ENCODE measurements at places on chromosomes 2 and 18.

DNA sequence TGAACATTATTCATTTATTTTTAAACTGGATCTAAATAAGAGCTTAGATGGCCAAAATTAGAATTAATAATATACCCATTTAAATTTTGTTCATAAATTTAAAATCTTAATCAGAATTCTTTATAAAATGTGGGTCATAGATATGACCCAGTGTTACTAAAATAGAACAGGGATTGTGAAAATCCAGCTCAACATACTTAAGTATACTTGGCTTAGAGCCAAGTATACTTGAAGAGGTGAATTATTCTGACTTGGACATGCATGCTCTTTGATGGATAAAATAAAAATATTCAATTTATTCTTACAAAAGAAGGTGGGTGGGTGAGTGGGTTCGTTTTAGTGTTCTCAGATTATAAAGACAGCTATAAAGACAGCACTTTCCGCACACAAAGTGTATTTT, 70.7 kb downstream of the SPOPL start:
- DNase-seq = no peak

- DNase-seq = no peak
These were observed 67.9 kb upstream of the PNPT1 start for GRCh38 chr2:55761526-55761925.

- DNase-seq = no peak
These were observed 465.6 kb upstream of the TRIB2 start for GRCh38 chr2:12251121-12251520.

DNA sequence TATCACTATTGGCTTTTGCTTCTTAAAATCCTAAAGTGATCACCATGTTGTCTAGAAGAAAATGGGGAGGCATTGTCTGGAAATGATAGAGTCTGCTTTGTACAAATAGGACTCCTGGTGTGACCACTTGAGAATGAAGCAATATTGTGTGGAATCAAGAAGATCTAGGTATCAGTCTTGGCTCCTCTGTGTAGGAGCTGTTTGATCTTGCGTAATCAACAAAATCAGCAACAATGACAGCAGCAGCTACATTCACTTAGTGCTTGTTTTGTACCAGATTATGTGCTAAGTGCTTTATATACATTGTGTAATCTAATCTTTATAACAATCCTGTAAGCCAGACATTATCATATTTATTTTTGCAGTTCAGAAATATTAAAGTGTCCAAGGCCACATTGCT, 17.8 kb downstream of the NCOA1 start:
- no peak for DNase-seq

- DNase-seq = no peak
These were observed 159.2 kb upstream of the DTNA start for GRCh38 chr18:34550902-34551301.

- no peak for DNase-seq
These were observed 217.0 kb downstream of the NCK2 start for GRCh38 chr2:105961599-105962146.

- no peak for DNase-seq
These were observed 46.0 kb downstream of the ZNF516 start for GRCh38 chr18:76449111-76449453.

DNA sequence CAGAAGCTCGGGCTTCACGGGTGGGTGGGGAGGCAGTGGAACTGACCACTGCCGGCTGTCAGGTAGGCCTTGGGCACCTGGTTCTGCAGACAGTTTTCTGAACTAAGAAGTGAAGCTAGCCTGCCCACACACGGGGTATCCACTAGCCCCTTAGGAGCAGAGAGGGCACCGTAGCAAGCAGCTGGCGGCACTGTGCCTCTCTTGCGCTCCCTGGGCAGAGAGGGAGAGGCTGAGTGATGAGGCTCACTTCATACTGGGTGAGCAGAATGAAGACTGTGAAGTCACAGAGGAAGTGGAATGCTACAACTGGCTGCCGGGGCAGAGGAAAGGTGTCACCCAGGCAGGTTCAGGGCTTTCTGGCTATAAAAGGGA, 753 bp downstream of the ITPRIPL1 start:
- peak; percentile 30 for DNase-seq

- no peak for DNase-seq
These were observed 464.3 kb upstream of the ID2 start for GRCh38 chr2:8217468-8218030.

DNA sequence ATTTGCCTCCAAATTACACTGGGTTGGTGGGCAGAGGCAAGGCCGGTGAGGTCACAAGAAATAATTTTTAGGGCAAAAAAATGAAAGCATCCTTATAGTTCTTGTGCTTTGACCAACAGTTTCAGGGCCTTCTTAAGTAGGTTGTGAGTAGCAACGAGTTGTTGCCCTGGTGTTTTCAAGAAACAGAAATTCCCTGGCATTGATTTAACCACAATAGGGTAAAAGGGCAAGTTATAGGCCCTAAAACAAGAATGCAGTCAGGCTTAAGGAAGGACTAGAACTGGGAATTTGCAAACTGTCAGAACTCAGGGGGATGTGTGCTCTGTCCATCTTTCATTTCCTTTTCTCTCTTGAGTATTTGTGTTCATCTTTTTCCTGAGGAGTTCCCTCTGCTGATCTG, 46.1 kb upstream of the STPG4 start:
- no peak for DNase-seq

DNA sequence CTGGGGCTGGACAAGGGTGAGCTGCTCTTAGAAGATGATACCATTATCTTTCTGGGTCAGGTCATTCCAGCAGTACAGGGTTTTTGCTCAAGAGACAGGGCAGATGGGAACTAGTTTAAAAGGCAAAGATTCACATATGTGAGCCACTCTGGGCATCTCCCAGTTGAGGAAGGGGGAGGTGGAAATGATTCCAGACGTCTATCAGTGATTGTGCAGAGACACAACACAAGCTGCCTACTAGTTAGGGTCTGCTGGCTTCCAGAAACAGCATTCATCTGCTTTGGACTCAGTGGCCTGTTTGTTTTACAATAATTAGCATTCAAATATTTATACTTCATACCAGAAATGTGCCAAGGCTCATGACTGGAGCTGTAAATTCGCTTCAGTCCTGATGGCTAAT, 32.3 kb downstream of the ST6GAL2 start:
- no peak for DNase-seq

DNA sequence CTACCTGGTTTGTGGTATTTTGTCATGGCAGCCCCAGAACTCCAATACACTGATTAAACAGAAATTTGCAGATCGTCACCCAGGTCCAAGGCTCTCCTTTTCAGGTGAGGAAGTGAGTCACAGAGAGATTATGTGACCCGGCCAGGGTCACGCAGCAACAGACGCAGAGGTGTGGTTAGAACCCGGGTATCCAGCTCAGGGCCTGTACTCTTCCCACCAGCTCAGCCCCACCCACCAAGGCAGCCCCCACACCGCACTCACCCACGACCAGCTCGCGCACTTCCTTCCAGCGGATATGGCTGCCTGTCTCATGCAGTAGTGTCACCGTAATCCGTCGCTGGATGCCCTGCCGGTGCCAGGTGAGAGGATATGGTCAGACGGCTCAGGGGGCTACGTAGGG, 48.1 kb downstream of the AQP12A start:
- no peak for DNase-seq

DNA sequence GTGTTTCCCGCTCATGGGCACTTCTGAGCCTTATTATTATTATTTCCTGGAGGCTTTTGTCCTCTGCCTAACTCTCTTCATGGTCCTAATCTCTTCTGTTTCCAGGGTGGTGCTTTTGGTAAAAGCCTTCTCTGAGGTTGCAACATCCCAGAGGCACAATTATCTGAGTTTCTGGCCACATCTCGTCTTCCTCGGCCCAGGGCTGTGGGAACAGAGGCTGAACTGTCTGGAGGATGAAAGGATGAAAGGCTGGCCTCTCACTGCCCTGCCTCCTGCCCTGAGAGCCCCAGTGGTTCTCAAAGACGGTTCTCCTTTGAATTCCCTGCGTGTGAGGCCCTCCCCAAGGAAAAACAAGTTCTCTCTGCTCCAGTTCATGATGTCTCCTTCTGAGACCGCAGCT, 13.8 kb downstream of the GYPC start:
- DNase-seq = no peak

DNA sequence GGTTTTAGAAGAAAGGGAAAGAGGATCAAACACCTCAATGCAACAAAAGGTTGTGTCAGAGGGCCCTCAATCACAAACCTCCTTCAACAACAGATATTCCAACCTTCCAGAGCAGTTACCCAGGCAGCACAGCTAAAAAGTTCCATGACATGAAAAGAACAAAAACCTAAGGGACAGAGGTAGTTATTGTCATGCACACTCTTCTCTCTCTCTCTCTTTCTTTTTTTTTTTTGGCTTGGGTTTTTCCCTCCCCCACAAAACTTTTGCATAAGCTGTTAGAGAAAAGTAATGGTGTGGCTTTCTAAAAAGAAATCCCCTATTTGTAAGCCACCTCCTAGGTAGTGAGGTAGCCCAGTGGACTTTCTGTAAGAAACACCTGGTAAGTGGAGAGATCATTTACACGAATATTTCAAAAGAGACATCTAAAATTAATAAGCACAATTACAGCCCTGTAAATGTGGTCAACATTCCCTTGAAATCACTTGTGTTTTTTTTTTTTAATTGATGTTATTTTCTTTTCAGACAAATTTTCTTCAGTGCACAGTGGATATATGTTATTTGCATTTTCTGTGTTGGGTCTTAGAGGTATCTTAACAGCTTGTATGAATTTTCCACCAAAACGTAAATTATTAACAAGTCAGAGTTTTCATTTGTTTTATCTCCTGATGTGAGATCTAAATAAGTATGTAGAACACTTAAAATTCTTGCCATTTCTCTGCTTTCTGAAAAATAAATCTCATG, 48.4 kb downstream of the ZEB2 start:
- DNase-seq = no peak

GRCh38 chr2:196233021-196233804, 61.8 kb upstream of the STK17B start:
- no peak for DNase-seq

- DNase-seq = no peak
These were observed 480.4 kb downstream of the KCNJ3 start for GRCh38 chr2:155178921-155179320.

- DNase-seq = no peak
These were observed 93.4 kb downstream of the TWIST2 start for GRCh38 chr2:238941262-238941792.

DNA sequence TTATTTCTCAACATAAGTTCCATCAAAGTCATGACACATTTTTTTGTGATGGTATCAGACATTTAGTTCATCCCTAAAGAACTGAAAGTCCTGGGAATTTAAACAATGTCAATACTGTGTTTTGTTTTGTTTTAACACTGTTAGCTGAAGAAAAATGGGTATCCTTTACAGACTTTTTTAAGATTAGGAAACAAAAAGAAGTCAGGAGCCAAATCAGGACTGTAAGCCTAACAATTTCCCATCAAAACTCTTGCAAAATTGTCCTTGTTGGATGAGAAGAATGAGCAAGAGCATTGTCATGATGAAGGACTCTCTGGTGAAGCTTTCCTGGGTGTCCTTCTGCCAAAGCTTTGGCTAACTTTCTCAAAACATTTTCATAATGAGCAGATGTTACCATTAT, 69.4 kb downstream of the SRD5A2 start:
- no peak for DNase-seq

DNA sequence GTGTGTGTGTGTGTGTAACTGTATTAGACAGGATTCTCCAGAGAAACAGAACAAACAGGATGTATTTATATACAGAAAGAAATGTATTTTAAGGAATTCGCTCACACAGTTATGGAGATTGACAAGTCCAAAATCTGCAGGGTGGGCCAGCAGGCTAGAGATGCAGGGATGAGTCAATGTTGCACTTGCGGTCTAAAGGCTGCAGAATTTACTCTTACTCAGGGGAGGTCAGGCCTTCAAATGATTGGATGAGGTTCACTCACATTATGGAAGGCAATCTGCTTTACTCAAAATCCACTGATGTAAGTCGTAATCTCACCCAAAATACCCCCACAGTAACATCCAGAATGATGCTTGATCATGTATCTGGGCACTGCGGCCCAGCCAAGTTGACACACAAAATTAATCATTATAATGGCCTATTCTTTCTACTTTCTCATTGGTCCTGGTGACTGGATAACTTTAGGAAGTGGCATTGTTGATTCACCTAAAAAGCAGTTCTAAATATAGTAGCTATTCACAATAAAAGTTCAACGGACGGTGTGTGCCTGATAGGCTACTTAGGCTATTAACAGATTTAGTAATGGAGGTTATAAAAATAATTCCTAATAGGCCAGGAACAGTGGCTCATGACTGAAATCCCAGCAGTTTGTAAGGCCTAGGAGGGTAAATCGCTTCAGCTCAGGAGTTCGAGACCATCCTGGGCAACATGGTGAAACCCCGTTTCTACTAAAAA, 40.6 kb upstream of the ACYP2 start:
- no peak for DNase-seq

DNA sequence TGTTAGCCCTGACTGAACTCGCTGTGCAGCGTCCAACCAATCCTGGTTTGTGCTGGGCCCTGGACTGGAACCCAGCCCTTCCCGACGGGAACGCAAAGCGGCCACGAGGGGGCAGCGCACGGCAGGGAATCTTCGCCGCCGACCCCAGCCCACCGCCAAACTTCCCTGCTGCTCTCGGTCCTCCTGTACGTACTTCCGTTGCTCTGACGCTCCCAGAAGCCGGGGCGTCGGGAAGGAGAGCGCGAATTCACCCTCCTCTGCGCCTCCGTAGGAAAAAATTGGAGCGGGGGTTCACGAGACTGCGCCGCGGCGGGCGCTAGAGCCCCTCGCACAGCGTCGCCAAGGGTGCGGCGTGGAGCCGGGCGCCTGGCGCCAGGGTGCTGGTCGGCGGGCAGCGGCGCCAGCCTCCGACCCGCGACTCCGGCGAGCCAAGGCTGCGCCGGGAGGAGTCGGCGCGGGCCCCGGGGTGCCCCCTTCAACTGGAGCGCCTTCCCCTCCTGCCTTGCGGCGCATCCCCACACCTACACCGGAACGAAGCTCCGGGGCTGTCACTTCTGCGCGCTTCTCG, 873 bp upstream of the SH3RF3 start:
- no peak for DNase-seq

All from stimulated activated CD4-positive, alpha-beta T cell treated with anti-CD3 and anti-CD28 coated beads, Interleukin-15, amount 100 ng/mL, for 1 hour (primary cell).